ENCODE measurements at places on chromosomes 1 and 21.

- no peak for DNase-seq
These were observed 48.6 kb downstream of the MDM4 start for GRCh38 chr1:204564835-204565234.

DNA sequence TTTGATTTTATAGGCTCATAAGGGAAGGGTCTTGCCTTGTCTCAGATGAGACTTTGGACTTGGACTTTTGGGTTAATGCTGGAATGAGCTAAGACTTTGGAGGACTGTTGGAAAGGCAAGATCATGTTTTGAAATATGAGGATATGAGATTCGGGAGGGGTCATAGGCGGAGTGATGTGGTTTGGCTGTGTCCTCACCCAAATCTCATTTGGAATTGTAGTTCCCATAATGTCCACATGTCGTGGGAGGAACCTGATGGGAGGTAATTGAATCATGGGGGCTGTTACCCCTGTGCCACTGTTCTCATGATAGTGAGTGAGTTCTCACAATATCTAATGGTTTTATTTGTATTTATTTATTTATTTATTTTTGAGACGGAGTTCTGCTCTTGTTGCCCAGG, 6.9 kb upstream of the CSDE1 start:
- no peak for DNase-seq

DNA sequence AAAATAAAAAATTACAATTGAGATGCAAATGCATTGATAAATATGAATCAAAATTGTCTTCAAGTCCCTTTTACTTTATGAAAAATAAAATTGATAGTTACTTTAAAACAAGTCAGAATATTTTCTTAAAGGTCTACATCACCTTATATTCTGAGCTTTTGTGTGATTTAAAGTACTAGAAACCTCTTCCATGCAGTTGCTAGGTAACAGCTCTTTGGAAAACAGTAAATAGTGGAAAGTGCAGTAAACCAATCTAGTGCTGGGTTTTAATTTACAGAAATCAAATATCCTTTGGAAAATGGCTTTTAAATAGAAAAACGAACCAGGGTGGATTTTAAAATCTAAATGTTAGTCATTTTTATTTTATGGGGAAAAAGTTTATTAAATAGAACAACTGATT, 227.9 kb downstream of the KCNT2 start:
- DNase-seq = no peak

- DNase-seq = no peak
These were observed 33.5 kb downstream of the CYYR1 start for GRCh38 chr21:26539566-26539965.

- DNase-seq = no peak
These were observed 66.7 kb upstream of the ANGPTL3 start for GRCh38 chr1:62530516-62531154.

- no peak for DNase-seq
These were observed 9.8 kb downstream of the UBASH3A start for GRCh38 chr21:42413500-42413899.

- no peak for DNase-seq
These were observed 1.2 kb upstream of the LHX8 start for GRCh38 chr1:75132812-75133619.

DNA sequence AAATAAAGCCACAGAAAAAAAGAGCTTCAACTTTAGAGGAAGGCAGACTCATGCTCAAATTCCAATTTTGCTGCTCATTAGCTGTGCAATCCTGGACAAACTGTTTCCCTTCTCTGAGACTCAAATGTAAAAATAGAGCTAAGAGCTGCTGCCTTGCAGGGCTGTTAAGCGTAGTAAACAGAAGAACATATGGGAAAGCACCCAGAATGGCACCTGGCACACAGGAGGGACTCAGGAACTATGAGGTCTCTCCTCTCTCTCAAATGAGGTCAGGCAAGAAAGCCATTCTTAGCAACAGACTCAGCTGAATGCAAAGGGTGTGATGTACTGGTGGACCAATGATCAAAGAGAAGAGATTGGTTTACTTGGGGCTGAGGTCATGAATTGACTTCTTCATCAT, 61.3 kb downstream of the TRABD2B start:
- no peak for DNase-seq

- no peak for DNase-seq
These were observed 2.3 kb upstream of the CTNNBIP1 start for GRCh38 chr1:9912264-9912936.

- no peak for DNase-seq
These were observed 45.5 kb downstream of the PRDM15 start for GRCh38 chr21:41833497-41834115.

- DNase-seq = no peak
These were observed 7.5 kb downstream of the NGF start for GRCh38 chr1:115330480-115331013.

DNA sequence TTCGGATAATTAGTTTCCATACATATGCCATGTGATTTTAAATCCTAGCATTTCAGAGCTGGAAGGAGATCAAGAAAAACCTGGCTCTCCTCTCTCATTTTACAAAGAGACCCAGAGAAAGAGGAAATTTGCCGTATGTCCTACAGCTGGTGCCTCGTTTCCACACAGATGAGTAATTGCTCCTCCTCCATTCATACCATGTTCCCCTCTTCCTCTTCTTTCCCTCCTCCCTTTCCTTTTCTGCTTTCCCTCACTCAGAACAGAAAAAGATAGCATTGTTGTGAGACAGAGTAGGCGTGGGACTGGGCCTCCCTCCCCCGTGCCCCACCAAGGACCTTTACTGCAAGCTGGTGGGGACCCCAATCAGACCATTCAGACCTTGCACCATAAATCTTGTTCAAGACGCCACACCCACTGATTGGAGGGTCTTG, 13.7 kb upstream of the SLC44A3 start:
- peak; percentile 81 for DNase-seq

DNA sequence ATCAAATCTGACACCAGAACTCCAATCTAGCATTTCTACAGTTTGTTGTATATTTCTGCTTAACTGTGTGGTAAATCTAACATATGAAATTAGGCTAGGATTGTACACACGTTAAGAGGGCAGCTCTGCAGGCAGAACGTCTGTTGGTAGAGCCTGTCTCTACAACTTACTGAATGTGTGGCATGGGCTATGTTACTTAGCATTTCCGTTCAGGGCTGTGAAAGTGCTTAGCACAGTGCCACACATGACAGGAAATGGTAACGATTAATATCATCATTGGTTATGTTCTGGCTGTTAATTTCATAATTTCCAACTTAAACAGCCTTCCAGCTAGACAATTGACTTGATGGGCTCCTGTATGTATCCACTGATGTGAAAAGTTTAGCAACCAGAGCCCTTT, 9.6 kb upstream of the C8B start:
- DNase-seq = no peak

GRCh38 chr1:17434016-17434415, 5.5 kb downstream of the RCC2 start:
- DNase-seq = no peak

DNA sequence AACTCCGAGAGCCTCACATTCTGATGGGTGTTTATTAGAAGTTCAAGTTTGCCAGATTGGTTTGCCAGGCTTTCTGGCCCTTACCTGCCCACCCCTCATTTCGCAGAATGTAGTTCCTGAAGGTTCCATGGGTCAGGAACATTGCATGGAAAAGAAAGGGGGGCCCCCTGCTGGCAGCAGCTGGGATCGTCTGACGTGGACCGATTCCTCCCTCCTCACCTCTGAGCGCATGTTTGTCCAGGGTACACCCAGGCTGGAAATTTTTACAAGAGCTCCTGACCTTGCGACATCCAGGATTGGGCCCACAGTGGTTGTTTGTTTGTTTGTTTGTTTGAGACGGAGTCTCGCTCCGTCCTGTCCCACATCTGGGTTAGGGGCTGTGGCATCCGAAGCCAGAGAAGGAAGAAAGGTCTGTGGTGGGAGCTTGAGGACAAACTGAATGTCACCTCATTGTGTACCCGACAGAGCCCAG, 126.0 kb upstream of the TMEM51 start:
- peak; percentile 33 for DNase-seq

GRCh38 chr1:230609208-230609607, 33.1 kb upstream of the COG2 start:
- DNase-seq = no peak
